ENCODE measurements at places on chromosomes 1 and 21.

DNA sequence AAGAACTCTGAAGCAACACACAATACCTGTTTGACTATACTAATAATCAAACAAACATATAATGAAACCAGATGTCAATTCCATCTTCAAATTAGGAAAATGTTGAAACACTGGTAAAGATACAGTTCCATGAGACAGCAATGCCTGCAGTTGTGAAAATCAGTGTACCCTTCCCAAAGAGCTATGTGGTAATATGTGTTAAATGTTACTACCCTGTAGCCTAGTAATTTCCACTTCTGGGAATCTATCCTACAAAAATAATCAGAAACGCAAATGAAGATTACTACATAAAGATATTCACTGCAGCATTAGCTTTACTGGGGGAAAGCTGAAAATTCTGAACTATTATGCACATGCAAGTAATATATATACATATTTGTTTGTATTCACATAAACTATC, 16.9 kb downstream of the GLIS1 start:
- DNase-seq = no peak

- no peak for DNase-seq
These were observed 7.0 kb downstream of the FOXD2 start for GRCh38 chr1:47444562-47445465.

DNA sequence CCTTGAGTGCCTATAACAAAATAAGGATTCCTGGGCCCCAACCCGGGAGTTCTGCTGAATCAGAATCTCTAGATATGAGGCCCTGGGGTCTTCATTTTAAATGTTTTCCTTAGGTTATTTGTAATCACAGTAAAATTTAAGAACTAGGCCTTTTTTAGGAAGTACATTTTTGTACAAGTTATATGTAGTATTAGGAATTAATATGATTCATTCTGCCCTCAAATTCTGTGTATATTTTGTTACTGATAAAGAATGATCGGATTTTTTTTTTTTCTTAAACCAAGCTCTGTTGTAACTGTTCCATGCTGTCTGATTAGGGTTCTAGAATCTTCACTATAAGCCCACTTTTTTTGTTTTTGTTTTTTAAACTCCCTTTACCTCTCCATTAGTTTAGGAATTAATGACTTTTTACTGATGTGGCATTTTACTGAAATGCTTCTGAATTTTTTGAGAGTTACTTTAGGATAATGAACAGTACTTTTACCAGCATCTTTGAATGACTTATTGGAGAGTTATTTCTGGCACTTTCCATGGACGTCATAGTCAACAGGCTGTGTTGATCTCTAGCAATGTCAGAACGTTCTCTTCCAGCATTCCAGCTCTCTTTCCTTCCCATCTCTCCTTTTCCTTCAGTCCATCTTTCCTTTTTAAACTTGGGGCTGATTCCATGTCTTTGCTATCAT, 48.3 kb downstream of the CLIC4 start:
- no peak for DNase-seq

GRCh38 chr1:99737016-99737415, 29.4 kb downstream of the FRRS1 start:
- DNase-seq = no peak

DNA sequence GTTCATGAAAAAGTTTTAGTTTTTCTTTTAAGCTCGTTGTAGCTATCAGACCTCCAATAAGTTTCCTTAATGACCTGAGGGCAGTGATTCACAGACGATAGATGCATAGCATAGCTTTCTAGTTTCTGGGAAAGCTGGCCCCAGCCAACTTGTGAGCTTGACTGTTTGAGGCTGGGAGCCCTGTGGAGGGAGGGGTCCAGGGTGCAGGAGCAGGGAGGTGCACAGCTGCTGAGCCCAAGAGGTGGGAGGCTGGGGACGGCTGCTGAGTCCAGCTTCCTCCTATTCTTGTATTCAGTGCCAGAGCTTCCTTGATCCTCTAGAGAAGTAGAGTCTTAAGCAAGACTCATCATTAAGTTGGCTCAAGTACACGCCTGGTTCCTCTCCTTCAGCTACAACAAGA, 11.0 kb upstream of the AVPR1B start:
- DNase-seq = no peak

GRCh38 chr1:66237042-66237441, 296.9 kb upstream of the SGIP1 start:
- DNase-seq = no peak

- no peak for DNase-seq
These were observed 31.3 kb downstream of the SDCCAG8 start for GRCh38 chr1:243287123-243287460.

Data from T-helper 17 cell (primary cell).